ENCODE measurements at places on chromosomes 6 and 20.

DNA sequence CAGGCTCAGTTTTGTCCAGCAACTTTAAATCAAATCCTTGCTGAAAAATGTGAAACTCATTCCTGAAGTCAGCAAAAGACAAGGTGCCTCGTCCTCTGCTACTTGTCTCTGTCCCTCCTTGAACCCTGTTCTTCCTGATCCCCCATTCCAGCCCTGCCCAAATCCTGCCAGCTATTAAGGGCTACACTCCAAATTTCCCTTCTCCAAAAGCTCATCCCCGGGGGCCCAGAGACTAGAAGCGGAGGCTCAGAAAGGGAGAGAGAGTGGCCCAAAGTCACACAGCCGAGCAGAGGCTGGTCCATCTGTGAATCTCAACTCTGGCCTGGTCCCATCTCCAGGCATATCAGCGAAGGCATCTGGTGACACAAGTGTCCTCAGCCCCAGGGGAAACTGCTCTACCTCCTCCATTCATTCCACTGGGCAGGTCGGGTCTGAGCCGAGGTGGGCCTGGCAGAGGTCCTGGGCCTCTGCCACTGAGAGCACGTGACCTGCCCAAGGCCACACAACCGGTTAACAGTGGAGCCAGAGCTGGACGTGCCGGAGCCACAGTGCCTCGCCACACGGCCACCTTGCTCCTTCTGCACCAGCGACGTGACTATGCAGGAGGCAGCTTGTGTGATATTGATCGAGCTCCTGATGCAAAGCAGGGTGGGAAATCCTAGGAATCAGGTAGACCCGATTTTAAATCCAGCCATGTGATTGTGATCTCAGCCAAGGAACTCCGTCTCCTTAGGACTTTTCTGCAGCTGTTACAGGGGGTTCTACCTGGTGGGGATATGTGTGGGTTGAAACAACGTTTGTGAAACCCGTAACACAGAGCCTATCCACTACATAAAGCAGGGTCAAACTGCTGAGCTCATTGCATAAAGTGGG is 28.6 kb downstream of the NOL4L start:
- DNase-seq = no peak

GRCh38 chr6:28003661-28004060 is 46.6 kb downstream of the OR2B6 start:
- no peak for DNase-seq

DNA sequence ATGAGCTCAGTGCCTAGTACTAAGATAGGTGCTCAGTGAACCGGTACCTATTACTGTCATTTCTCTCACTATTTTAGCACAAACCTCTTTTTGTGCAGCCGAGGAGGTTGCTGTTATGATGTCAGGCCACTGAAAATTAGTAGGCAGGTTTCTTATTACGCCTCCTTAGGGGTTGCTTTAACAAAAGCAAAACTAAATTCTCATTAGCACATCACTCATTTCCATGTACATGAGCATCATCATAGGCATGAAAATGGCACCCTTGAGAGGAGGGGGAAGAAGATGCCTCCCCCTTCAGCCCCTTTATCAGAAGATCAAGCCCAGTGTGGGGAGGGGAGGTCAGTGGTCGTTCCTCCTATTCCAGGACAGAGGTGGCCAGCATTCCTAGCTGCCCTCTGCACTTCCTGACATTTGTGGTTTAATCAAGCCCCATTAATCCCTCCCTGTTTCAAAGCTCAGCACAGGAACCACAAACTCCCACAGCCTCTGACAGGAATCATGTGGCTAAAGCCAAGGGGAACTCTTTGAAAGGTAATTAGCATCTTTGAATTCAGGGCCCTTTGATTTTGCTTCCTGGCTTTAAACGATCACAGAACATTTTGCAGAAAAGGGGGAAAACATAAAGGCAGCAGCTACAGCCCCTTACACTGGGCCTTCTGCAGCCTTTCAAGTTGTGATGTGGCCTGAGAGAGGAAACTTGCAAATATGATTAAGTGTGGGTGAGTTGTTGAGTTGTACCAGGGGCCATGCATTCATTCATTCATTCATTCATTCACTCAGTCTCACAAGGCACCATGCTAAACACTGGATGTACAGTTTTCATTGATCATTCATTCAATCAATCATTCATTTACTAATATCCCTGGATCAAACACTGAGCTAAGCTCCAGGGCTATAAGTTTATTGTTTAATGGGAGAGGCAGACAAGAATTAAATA is 31.9 kb upstream of the PSMF1 start:
- no peak for DNase-seq

GRCh38 chr20:56664796-56665195 is 35.7 kb downstream of the TFAP2C start:
- DNase-seq = no peak

DNA sequence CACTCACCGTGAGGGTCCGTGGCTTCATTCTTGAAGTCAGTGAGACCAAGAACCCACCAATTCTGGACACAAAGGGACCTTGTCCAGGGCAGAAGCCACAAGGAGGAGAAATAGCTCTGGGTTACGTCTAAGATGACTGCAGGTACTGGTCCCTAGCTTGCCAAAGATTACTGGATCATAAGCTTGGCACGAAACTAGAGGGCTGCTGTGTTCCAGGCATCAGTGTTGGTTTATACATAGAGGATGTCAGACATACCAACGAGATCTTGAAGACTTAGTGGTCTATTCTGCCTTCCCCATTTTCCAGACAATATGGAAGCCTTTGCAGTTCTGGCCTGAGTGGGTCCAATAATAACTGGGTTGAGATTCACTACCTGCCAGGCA is 175.7 kb downstream of the TBX18 start:
- DNase-seq = no peak

DNA sequence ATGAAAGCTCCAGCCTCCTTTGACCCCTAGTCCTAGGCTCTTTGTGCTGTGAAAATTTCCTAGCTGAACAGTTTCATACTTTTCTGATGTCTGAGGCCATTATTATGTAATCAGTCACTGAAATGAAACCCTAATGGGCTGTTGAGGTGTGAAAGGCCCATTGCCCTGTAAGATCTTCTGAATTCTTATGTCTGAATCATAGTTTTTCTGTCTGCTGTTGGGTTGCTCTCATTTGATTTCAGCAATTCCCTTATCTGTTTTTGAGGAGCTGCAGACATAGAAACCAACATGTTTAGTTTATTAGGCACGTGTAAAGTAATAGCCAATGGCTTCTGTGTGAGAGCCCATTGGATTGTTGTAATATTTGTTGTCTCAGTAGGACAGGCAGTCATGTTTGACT is 118.1 kb downstream of the EYA4 start:
- no peak for DNase-seq

GRCh38 chr6:12698298-12698697 is 18.3 kb upstream of the PHACTR1 start:
- DNase-seq = no peak
